ENCODE measurements at places on chromosomes 5 and 9.

GRCh38 chr5:33343676-33344327 lies 97.0 kb upstream of the TARS1 start:
- DNase-seq = no peak

DNA sequence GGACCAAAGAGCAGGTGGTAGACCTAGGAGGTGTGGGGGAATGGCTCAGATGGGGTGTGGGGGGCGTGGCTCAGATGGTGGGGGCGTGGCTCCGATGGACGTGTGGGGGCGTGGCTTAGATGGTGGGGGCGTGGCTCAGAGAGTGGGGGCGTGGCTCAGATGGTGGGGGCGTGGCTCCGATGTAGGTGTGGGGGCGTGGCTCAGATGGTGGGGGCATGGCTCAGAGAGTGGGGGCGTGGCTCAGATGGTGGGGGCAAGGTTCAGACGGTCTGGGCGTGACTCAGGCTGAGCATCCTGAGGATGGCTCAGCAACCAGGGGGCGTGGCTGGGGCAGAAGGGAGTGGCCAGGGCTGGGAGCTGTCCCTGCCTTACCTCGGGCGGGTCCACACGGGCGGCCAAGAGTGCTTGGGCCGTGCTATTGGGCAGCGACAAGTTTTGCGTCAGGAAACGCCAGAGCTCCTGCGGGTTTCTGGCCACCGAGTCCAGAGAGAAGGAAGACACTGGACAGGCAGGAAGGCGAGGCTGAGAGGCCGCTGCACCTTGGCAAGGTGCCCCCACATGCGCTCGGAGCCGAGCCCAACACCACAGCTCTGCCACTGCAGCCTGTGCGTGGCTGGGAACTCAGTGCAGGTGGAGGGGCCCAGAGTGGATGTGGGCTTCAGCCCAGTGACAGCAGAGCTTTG lies 5.9 kb downstream of the ABCA2 start:
- DNase-seq = peak; percentile 91

- no peak for DNase-seq
Observed at GRCh38 chr5:57082441-57083067, 91.3 kb upstream of the GPBP1 start.

GRCh38 chr5:9774472-9775079 lies 144.4 kb upstream of the TAS2R1 start:
- no peak for DNase-seq

DNA sequence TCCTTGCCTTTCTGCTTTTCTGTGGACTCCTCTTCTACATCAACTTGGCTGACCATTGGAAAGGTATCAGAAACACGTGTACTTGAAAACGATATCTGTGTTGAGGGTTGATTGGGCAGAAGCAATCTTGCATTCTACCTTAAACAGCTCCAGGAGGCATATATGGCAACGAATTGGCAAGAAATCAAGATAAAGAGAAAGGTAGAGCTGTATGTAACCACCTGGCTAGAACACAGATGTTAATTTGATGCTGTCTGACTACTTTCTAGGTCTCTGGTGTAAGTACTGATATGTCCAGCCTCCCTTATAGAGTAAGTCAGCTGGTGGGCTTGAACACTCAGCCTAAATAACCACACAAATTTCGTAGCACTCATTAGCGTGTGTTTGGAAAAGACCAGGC lies 1.3 kb downstream of the MAN1B1 start:
- no peak for DNase-seq

GRCh38 chr5:180558232-180558631 lies 33.1 kb downstream of the SCGB3A1 start:
- no peak for DNase-seq

DNA sequence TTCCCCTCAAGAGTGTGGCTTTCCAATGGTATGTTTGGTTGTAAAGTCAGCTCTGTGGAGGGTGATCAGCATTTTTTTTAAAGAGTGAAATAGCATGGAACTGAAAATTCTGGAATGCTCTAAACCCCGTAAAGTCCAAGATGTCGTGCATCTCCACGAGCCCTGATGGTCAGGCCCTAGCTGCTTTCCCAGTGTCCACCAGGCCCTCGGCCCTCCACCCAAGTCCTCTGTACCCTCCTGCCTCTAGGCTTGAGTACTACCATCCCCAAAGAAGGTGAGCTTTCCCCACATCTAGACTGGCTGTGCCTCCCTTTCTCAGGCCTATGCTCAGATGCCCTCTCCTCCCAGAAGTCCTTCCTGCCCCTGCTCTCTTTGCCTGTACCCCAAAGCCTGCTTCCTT lies 280.3 kb downstream of the GADD45G start:
- no peak for DNase-seq

GRCh38 chr9:30628915-30629567 lies 1755.4 kb upstream of the ACO1 start:
- DNase-seq = no peak

GRCh38 chr5:164235300-164235891 lies 730.0 kb downstream of the MAT2B start:
- DNase-seq = no peak

DNA sequence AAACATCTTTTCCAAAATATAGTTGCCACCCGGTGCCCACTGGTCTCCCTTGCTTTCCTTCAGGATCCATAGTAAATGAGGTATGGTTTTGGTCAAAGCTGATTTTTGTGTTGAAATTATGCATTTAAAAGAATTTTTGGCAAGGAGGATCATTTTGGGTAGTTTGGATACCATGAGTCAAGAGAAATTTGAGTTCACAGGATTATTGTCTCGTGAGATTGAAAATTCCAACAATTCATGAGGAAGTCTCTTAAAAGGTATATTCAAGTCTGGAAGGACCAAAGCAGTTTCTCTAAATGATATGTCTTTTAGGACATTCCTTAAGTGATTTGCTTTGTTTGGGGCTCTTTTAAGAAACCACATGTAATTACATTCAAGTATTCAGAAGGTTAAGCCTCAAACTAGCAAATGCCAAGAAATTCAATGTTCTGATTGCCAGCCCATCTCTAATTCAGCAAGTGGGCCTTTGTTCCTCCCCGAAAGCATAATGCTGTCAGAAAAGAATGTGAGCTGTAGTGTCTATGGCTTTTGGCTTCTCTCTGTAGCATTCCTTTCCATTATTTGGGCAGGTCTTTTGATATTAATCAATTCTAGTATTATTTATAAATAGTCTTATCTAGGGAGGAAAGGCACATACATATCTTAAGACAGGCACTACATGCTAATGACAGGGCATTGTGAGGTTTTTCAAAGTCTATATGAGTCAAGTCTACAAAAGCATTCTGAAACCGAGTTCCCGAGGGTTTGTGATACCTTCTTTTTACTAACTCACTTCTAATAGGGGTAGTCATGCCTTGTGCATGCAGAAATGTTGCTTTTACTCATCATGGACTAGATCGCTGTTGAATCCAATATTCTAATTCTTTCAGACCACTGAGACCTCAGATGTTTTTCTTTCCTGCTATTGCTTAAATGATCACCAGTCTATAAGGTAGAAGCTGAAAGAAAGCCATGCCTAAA lies 453.9 kb downstream of the ENC1 start:
- no peak for DNase-seq

DNA sequence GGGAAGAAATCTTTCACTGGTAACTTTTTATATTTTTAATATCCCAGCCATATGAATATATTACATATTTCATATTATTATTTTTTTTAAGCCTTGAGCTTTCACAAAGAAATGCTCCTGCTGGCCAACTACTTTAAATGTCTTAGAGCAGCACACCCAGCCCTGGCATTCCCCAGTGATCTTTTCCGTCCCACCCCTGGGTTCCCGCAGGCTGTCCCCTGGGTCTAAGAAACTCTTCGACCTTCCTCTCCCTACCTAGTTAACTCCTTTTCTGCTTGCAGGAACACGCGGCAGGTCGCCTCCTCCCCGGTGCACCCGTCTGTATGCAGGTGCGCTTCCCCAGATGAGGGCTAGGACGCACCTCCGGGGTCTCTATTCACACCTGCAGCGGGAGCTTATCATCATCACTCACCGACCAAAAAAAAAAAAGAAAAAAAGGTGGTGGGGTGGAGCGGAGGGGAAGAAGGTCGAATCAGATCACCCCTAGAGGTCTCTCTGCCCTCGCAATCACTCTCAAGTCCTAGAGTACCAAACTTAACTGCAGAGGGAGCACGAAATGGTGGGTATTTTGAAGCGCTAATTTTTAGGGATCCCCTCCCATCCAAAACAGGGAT lies 696 bp downstream of the ZFP62 start:
- DNase-seq = no peak

GRCh38 chr9:136403538-136403914 lies 3.6 kb upstream of the SNAPC4 start:
- peak; percentile 82 for DNase-seq

DNA sequence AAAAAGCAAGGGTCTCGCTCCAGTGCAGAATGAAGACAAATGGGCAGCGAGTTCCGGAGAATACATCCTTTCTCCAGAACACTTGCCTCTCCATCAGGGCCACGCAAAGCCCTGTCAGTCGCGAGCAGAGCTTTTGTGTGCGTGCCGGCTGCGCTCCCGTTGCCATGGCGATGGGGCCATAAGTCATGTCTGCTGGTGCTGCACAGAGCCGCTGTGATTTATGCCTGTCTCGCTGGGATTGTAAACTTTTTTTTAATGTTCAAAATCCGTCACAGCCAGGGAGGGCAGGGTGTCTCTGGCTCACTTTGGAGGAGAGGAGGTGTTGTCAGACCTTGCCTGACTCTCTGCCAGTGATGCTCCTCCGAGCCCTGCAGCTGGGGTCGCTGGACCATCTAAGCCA lies 272.7 kb downstream of the TRIM32 start:
- peak; percentile 6 for DNase-seq

GRCh38 chr5:36298552-36298951 lies 3.1 kb downstream of the RANBP3L start:
- DNase-seq = no peak

DNA sequence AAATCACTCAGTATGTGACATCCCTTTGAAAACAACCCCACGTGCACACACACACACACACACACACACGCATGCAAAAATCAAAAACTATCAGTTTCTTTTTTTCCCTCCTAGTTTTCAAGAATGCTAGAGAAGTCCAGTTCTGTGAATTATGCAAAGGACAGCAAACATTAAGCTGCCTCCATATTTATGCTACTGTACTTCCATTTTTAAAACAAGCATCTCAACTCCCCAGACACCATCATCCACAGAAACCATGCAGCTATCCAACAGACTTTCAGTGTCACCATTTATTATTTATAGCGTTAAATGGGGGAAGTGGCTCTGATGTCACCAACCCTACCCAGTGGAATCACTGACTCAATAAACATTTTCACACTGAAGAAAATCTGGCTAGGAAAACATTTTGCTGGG lies 1.6 kb downstream of the FBXW11 start:
- peak; percentile 34 for DNase-seq

DNA sequence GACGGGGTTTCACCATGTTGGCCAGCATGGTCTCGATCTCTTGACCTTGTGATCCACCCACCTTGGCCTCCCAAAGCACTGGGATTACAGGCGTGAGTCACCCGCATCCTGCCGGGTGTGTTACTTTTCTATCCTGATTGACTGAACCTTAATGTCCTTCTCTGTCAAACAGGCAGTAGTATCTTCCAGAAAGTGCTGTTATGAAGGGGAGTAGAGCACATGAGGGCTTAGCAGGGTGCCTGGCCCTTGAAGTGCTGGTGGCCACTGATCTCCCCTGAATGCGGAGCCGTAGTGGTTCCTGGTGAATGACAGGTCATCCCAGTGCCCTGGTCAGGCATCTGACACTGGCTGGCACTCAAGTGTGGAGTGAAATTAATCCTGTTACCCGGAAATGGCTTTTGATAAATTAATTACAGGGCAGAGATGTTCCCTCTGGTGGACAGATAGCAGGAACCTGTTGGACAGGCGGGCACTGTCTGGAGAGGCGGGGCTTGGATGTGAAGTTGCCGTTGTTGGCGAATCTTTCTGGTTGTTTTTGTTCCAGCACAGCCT lies 28.4 kb downstream of the PRRC2B start:
- DNase-seq = no peak

- no peak for DNase-seq
Observed at GRCh38 chr5:574906-575305, 37.2 kb upstream of the CEP72 start.

DNA sequence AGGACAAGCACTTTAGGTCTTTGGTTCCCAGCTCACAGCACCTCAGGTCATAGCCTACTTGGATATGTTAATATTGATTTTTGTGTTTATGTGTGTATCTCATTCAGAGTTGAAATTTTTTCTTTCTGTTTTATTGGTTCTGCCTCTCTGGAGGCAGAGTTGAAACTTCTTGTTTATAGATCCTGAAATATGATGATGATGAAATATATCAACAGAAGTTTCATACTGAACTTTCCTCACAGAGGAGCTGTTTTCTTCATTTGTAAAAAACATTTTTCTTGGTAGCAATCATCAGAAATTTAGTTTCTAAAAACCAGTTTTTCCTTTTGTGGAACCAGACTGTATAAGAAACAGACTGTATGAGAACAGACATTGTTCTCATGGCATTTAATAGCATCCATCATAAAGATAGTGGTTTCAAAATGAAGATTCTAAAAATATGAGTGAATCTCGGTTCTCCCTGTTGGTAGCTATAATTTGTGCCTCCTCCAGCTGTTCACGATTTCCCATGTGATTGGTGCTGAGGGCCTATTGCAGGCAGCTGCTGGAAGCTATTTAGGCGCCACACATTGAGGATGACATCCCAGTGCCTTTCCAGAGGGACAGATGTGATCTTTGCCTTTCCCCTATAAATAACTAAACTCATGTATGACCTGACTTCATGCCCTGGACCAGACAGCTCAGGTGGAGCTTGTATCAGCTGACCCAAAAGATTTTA lies 39.5 kb upstream of the CFAP157 start:
- DNase-seq = no peak

DNA sequence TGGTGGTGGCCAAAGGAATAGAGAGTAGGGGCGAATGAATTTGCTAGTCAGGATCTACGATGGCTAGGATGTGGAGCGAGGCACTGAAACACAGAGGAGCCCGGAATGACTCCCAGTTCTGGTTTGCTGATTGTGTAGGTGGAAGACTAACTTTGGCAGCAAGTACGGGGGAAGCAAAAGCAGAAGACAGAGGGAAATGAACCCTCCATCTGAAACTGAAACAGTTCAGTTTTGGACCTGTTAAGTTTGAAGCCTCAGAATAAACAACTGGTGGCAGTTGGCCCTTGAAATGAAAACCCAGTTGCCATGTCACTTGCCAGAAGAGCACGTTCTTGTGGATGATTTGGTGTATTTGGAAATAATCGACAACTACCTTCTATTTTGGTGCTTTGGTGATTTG lies 15.4 kb upstream of the SMIM15 start:
- DNase-seq = no peak

- DNase-seq = no peak
Observed at GRCh38 chr9:79639354-79639753, 67.6 kb downstream of the TLE4 start.

DNA sequence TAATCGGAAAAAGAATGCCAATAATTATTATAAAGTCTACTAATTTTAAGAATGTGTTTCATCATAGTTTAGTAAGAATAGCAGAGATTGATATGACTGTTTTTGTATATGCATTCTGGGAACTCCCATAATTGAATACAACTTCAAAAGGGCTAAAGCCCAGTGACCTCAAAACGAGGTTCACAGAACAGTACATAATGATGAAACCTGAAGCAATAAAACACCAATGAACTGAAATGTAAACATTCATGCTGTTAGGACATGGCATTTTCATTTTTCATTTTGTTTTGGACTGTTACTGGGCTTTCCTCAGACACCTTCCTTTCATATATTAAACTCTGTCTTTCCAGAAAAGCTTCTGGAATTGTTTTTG lies 684 bp upstream of the JMY start:
- DNase-seq = no peak
